ENCODE measurements at places on chromosomes 2 and 18.

GRCh38 chr18:39660141-39660540 is 2094.5 kb upstream of the CELF4 start:
- no peak for DNase-seq

- DNase-seq: no peak
Observed at GRCh38 chr2:62234755-62235655, 39.1 kb downstream of the B3GNT2 start.

- DNase-seq: no peak
Observed at GRCh38 chr2:11491348-11491933, 25.5 kb upstream of the E2F6 start.

- peak; percentile 82 for DNase-seq
Observed at GRCh38 chr2:239267288-239267951, 133.4 kb downstream of the HDAC4 start.

- no peak for DNase-seq
Observed at GRCh38 chr2:30636311-30636710, 170.9 kb downstream of the CAPN13 start.
